CD8-positive, alpha-beta memory T cell (primary cell): ENCODE measurements at places on chromosomes 3 and 15.

DNA sequence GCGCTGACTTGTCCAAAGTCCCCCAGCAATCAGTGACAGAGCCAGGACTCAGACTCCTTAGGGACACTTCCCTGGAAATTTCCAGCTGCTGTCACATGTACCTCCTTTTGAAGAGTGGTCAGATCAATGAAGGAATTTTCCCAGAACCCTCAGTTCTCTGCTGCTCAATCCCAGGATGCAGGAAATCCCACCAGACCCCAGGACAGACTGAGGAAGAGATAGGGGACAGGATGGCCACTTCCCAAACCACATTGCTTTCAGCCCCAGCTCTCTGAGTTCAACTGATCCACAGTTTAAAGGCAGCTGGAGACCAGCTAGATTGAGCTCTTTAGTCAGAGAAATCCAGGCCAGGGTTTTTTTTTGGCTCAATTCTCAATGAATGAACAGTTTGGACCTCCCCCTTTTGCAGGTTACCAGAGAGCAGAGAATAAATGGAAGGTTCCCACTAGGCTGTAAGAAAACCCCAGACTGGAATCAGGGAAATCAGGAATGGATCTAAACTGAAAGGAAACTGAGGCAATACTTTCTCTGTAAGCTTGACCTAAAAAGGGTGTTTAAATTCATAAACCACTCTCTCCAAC lies 1.5 kb downstream of the CYP1A1 start:
- DNase-seq: peak; percentile 5

- no peak for DNase-seq
Measured at GRCh38 chr3:58175437-58176184, 35.2 kb downstream of the DNASE1L3 start.

DNA sequence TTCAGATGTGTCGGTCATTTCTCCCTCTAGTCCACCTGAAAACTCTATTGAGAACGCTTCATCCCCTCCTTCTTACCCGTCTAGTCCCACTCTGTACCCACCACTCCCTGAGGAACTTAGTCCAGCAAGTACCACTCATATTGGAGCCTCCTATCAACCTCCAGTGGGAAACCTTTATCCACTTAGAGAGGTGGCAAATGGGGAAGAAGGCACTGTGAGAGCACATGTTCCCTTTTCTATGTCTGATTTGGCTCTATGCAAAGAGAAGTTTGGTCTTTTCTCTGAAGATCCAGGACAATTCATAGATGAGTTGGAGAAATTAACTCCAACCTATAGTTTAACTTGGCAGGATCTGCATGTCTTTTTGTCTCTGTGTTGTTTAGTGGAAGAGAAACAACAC lies 17.0 kb upstream of the RPN1 start:
- no peak for DNase-seq

DNA sequence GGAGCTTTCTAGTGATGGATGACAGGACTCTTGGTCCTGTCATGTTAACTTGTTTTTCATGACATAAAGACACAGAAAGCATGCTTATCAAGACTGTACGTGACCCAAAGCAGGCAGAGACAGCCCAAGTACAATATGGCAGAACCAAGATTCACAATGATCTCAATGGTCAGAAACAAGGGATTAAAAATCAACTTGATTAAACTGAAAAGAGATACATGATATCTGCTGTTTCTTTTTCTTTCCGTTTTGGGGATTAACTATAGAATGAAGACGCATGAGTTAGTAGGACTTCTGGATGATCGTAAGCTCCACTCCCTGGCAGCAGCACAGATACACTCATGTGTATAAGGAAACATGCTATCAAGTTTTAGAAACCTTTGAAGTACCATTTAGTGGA lies 98.4 kb upstream of the MYZAP start:
- no peak for DNase-seq

DNA sequence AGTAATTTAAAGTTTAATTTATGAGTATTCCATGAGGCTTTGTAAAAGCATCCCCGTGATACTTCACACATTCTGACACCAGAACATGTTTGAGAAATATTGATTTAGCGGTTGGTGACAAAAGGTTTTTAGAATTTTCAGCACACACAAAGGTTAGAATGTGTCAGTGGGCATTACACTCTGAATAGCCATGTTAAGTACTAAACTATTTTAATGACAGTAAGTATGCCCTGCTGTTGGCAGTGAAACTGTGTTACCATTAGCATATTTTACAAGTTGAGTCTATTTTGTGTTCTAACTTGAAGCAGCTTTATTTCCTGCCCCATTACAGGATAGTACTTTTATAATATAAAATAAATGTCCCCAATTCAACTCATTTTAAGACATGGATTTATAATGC lies 66.5 kb downstream of the ADAMTSL3 start:
- no peak for DNase-seq
